Fibroblast of skin of abdomen (primary cell): ENCODE measurements at places on chromosomes 2 and 18.
A peak's percentile ranks its signal among the peaks of the same experiment; 100 is the strongest.

- DNase-seq = peak; percentile 100
These were observed 150.7 kb upstream of the DLX2 start for GRCh38 chr2:172253190-172254052.

GRCh38 chr2:33518200-33518599 is 41.8 kb downstream of the RASGRP3 start:
- DNase-seq = no peak

DNA sequence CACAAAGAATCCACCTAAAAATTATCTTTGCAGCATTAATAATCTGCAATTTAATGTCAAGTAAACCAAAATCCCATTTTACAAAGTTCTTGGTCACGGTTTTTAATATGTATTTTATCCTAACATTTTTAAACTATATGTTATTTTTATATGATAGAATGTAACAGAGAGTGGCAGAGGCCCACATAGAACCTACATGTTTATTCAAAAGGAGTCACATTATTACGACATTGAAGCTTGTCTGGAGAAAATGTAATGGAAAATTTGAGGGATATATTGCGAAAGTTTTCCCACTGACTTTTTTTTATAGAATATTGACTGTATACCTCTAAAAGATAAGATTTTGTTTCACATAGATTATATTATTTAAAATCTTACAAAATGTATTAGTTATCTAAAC is 89.7 kb upstream of the COL3A1 start:
- peak; percentile 5 for DNase-seq

- no peak for DNase-seq
These were observed 186.0 kb upstream of the EPHA4 start for GRCh38 chr2:221758076-221758475.

DNA sequence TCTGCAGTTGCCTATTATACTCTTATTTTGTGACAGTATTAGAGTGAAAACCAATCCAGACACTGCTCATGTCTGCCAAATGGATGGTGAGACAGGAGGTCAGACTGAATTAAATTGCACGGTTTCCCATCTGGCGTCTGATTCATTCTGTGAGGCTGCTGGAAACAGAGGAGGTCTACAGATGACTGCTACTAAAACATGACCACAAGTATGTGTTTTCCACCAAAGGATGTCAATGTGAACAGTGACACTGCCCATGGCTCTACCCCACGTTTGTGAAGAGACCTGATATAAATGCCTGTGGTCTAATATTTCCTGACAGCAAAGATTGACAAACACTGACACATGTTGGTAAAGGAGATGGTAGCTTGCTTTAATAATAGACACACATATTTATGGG is 104.3 kb upstream of the ST6GAL2 start:
- peak; percentile 99 for DNase-seq

- DNase-seq = no peak
These were observed 3.0 kb upstream of the ST8SIA5 start for GRCh38 chr18:46759890-46760289.

DNA sequence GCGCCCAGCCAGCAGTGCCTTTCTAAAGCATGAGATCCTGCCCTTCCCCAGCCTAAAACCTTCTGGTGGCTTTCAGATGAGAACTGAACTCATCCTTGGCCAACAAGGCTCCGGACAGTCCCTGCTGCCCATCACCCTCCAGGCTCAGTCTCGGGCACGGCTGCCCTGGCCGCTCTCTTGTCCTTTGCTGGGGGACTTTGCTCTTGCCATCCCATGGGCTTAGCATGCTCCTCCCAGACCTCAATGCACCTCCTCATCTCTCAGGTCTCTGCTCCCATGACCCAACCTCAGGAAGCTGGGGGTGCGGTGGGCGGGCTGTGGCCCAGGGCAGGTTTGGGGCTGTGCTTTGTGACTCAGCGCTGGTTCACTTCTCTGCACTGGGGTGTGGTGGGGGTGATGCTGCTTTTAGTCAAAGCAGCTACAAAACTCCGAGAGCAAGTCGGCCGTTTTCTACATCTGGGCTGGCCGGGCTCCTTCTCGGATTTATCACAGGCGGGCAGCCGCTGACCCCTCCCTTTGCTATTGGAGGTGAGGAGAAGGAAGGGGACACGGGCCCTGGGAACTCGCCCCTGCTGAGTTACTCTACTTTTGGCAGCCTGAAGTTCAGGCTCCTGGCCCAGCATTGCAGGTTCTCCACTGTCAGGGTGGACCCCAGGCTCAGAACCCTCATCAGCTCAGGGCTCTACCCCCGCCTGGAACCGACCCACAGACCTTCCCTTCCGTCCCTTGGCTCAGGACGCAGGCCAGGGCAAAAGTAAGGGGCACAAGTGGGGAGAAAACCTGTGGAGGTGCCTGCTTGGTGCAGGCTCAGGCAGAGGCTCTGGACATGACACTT is 90.6 kb upstream of the TAF1B start:
- peak; percentile 70 for DNase-seq
